ENCODE measurements at places on chromosomes 4 and X. TPM values are rescaled to one million over a fixed set of nuclear protein-coding genes. Genes with fewer than 3 reads are reported as not detected.

GRCh38 chr4:76334885-76335284, 28.4 kb downstream of the STBD1 start:
- DNase-seq: no peak

DNA sequence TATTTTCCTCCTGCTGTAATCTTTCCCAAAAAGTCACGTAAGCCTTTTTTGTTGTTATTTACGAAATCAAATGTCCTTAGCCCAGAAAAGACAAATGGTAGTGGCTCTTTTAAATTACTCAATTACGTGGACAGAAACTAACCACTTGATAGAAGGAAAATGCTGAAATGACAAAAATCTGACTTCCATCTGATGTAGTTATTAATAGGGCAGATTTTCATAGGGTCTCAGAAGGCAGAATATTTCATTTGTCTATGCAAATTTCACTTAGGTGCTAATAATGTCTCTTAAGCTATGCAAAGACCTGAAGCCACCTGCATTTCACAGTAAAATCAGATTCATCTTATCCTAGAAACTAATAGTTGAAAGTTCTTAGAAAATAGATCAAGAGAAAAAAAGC, 295.7 kb downstream of the TMA16 start:
- DNase-seq: no peak

GRCh38 chr4:78018271-78019049, 38.7 kb upstream of the FRAS1 start:
- no peak for DNase-seq

DNA sequence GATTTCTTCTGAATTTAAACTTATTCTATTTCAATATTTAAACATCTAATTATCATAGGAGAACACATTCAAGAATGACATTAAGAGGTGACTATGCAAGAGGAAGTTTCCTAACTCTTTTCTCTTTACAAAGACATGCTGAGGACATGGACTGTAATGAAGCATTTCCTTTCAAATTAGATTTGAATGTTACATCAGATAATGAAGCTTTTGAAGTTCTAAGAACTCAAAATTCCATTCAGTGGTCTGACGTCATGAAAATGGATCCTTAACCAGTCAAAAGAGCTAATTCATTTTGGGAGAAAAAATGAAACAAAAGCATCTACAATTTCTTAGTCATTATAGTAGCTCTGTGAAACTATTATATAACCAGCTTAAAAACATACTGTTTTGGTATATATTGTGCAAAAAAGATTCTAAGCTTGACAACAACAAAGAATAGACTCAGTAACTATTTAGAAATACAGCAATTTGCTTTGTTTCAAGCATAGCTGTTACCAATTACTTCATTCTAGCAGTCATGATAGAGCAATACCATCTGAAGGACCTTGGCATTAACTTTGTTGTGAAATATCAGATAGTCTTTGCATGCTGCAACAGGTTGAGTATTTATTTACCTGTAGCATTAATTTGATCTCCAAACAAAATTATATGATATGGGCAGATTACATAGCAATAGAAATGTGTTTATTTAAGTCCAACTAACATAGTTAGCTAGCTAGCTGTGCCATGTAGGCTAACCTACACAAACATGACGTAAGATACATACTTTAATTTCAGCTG, 13.7 kb upstream of the DTHD1 start:
- no peak for DNase-seq

DNA sequence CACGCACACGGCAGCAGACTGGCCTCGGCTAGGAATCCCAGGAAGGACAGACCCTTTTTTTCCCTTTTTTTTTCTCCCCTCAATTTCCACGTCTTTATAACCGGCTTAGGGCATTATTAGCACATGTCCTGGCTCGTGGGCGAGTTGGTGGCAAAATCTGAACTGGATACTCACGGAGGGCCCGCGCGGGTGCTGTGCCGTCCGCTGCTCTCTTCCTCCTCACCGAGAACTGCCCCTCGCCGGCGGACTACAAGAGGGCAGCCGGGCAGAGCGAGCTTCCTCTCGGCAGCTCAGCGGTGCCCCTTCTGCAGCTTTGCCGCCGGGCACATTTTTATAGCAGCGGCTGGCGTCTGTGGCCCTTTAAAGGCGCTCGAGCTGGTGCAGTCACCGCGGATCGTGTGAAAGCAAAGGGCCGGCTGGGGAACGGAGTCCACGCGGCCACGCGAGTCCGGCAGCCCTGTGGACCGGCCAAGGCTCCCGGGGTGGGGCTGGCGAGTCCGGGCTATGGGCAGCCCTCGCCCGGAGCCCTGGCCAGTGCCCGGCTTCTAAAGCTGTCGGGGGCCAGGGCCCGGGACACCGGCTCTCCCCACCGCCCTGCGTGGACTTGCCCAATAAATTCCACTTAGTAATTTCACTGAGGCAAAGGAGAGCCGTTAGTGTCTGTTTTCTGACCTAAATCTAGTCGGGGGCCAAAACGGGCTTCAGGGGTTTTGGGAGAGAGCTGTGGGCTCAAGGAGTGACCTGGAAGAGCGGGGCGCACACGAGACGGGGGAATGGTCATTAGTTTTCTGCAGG, 1.3 kb upstream of the CITED1 start:
- peak; percentile 47 for DNase-seq

GRCh38 chrX:113539599-113540356, 699.1 kb upstream of the AMOT start:
- no peak for DNase-seq

GRCh38 chrX:16852617-16853179, 17.5 kb downstream of the RBBP7 start:
- no peak for DNase-seq

DNA sequence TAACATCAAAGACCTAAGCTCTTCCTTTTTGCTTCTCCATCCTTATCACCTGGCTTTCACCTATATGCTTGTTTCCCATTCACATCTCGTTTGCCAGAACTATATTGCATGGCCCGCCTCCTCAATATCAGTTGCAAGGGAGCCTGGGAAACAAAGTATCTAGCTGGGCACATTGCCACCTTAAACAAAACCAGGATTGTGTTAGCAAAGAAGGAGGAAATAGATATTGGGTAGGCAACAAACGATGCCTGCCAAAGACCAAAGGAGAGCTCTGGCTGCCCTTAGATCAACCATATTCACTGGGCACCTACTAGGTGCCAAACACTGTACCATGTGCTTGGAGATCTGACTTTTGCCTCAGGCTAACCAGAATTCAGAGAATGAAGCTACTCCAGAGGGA, 107.5 kb downstream of the GRIA3 start:
- no peak for DNase-seq

GRCh38 chr4:148481636-148482035, 39.4 kb upstream of the NR3C2 start:
- DNase-seq: no peak

DNA sequence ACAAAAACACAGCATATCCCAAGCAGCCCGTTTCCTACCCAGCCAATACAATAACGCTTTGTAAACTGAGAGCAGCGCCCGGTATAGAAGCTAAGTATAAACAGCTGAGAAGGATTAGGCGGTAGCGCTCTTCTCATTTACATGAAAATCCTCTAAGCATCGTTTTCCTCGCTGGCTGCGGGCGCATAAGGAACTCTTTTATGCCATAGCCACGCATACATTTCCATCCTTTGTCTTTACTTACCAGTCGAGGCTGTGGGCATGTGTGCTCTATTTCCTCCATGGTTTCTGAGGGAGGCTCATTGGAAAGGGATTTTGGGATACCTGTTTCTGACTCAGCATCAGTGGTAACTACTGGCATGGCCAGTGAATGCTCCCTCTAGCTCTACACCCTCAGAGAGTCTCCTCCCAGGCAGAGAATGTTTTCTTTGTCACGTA, 383 bp downstream of the PCYT1B start:
- DNase-seq: peak; percentile 39

DNA sequence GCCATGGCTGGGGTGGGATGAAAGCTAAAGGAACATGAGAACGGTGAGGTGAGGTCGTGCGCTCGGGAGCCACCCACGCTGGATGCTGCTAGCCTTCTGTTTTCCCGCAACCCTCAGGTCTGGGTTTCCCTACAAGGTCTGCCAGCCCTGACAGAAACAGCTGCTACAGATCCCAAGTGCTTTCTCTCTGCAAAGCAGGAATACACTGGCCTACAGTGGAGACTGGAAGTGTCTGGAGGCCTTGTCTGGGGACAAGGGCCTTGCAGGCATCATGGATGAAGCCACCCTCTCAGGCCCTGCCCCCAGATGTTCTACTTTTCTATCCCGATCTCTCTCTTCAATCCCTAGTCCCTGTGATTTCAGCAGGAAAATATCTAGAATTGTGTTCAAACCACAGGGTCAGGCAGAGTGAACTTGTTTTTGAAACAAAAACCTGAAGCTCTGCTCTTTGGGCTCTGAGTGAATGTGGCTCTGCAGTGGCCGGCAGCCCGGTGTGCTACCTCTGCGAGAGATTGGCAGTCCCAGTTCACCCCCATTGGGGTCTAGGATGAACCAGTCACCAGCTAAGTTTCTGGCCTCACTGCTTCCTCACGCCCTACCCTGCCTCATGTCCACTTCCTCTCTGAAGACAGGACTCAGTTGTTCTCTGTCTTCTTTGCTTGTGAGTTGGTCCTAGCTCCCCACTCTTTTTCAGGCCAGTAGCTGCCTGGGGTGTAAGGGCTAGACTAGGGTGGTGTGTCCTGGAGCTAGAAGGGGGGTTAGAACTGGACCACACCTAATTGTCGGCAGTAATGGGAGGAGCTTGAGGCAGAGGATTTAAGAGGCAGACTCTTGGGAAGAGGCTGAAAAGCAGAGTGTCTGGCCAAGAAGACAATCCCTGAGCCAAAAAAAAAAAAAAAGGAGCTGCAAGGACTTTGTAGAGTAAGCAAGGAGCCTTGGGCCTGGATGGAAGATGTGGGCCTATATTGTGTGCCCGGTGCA, 89.6 kb downstream of the RTL5 start:
- DNase-seq: no peak

DNA sequence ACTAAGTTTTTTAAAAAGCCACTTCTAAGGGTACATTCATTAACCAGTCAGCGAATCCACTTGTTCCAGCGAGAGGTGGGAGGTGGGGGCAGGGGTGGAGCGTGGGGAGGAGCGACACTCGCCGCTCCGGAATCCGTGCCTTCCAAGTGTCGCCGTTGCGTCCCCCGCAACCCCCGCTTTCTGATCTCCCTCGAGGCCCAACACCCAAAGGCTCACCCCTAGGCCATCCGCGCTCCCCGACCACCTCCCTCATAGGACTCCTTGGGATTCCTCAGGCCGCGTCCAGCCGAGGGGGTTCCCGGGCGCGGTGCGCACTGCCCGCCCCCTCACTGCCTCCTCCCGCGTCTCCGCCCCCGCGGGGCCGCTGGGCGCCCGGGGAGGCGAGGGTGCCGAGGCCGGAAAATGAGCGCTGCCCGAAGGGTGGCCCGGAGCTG, 108.1 kb upstream of the STOX2 start:
- no peak for DNase-seq

The CYP4V2 gene
- total RNA-seq: 4.0 TPM

The PRR32 gene
- total RNA-seq: not detected

The SRPX gene
- total RNA-seq: 14.5 TPM

The USP17L20 gene
- total RNA-seq: not detected

The PNMA6A gene
- total RNA-seq: 5.2 TPM

The HERC5 gene
- 7.0 TPM for total RNA-seq

The HGFAC gene
- total RNA-seq: 2.5 TPM

Measured in mesothelial cell of epicardium (in vitro differentiated cells).